Stimulated activated CD4-positive, alpha-beta T cell treated with anti-CD3 and anti-CD28 coated beads, Interleukin-2, amount 100 ng/mL, for 48 hours (primary cell): ENCODE measurements at places on chromosomes 7 and 10.

DNA sequence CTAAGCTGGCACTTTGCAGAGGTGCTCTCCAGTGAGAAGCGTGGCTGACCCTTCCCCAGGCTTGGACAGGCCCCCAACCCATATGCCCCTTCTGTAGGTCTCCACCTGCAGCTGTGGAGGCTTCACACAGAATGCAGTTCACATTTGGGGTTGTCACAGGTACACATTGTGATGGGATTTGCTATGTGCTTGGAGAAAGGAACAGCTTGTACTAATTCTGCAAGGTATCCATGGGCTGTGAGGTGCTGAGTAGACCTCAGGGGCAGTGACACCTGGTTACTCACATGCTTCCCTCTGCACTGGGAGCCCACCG, 188.9 kb downstream of the CXCL12 start:
- DNase-seq: no peak

DNA sequence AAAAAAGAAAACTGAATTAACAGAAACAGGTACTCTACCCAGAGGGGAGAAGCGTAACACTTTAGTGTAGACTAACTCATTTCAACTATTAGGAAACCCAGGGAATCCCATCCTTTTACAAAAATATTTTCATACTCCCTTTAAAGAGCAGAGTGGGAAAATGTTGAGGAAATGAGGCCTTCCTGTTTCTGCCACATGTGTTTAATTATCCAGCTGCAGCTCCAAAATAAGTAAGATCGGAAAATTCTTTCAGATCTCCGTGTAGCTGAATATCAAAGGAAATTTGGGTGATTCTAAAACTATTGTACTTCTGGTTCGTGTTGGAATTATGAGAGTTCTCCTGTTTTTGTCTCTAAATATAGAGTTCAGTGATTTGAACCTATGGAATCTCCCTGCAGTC, 58.0 kb upstream of the CAV2 start:
- no peak for DNase-seq

DNA sequence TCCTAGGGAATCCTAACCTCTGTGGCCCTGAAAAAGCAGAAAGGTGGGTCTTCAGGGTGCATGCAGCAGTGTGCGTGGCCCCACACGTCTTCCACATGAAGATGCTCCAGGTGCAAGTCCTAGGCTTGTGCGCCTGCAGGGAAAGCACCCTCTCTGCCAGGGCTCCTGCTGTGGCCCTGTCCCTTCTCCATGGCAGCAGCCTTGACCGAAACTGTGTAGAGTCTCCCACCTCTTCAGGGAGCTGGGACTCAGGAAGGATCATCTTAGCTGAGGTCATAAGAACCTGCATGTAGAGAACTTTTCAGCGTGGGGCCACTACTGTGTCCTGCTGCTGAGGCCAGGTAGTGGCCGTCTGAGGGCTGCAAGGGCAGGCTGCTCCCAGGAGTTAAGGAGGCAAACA, 6.3 kb upstream of the CSGALNACT2 start:
- DNase-seq: no peak

DNA sequence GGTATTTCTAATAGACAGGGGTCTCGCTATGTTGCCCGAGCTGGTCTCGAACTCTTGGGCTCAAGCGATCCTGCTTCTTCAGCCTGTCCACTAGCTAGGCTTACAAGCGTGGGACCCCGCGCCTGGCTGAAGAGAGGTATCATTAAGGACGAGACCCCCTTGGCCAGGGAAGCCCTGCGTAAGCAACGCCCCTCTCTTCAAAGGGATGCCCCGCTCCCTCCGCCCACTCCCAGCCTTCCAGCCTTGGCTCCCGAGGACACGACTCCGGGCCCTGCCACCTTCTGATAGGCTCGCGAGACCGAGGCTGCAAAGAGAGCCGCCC, 220 bp upstream of the ZKSCAN5 start:
- no peak for DNase-seq

- no peak for DNase-seq
These were observed 8.5 kb downstream of the ZDHHC16 start for GRCh38 chr10:97454330-97455036.

GRCh38 chr7:155852426-155853301, 40.4 kb upstream of the SHH start:
- no peak for DNase-seq

GRCh38 chr7:130912082-130912861, 178.3 kb upstream of the KLF14 start:
- DNase-seq: no peak

DNA sequence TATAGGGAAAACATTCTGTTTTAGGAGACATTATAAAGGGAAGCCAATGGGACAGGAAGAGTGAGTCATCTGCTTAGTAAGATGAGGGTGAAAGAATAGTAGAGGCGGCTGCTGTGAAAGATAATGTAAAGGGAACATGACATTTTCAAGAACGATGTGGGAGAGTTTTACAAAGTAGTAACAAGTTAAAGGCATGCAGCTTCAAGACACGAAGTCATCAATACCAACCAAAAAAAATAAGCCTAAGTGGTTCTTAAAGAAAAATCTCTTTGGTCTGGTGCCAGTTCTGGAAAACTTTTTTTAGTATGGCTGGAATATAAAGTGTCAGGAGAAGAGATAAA, 6.1 kb downstream of the GSTO1 start:
- DNase-seq: no peak

- DNase-seq: no peak
These were observed 156.7 kb upstream of the NPVF start for GRCh38 chr7:25384788-25385505.

GRCh38 chr10:555682-556350, 133.7 kb downstream of the DIP2C start:
- no peak for DNase-seq

DNA sequence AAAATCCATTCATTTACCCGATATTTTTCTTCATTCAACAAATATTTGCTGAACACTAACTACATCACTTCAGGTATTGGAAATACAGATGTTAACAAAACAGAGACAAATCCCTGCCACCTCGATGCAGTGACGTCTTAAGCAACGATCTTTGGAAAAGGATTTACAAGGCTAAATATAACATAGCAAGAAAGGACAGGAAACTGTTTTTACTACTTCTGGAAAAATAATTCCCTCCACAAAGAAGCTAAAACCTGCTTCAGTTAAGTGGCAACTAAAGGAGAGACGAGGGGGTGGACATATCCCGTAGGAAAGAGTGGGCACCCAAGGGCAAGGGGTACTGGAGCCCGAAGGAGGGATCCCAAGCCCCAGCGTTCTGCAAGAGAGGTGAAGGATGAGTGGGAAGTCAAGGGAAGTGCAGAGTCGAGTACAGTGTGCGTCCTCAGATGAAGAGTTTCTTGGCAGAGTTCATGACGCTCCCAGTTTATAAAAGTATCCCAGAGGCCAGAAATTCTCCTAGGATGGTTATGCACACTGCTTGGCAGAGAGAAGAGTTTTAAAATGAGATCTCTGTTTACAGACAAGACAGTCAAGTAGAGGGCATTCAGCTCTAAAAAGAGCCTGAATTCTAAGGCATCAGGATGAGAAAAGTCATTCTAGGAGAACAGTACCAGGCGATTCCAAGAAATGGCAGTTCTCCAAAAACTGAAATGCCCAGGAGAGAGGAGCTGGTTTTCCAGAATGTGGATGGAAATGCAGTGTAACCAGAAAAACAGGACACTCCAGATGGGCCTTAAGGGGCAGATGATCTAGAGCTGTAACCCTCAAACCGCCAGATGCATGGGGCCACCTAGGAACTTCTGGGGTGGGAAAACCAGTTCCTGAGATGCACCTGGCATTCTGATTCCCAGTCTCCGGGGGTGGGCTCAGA, 97.3 kb downstream of the GRB10 start:
- DNase-seq: no peak

- DNase-seq: no peak
These were observed 236.1 kb upstream of the GLI3 start for GRCh38 chr7:42473099-42473498.

- DNase-seq: no peak
These were observed 100.6 kb upstream of the PDE1C start for GRCh38 chr7:32170838-32171237.

DNA sequence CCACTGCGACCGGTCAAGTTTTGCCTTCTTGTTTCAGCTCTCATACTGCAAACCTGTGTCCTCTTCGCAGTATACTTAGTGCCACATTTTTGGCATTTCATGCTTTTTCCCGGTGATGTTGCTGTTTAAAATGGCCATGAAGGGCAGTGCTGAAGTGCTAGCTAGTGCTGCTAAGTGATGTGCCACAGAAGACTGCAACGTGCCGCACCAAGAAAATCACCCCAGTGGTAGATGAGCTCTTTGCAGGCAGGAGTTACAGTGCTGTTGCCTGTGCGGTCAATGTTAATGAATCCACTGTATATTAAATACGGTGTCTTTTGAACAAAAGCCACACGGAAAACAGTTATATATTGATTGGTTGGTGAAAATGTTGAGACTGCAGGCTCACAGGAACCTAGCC, 120.3 kb downstream of the ANLN start:
- DNase-seq: no peak

GRCh38 chr10:106652279-106652678, 512.2 kb downstream of the SORCS1 start:
- no peak for DNase-seq

- no peak for DNase-seq
These were observed 6.9 kb downstream of the CPA4 start for GRCh38 chr7:130299866-130300265.

- no peak for DNase-seq
These were observed 138.4 kb upstream of the NFE2L3 start for GRCh38 chr7:26013551-26014083.

DNA sequence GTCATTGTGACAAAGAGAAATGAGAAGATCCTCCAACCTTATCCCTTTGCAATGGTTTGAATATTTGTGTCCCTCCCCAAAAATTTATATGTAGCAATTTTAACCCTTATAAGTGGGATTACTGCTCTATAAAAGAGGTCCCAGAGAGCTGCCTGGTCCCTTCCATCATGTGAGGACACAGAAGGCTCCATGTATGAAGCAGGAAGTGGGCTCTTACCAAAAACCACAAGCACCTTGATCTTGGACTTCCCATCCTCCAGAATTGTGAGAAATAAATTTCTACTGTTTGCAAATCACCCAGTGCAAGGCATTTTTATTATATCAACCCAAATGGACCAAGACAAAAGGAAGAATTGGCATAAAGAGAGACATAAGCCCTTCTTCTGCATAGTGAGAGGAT, 95.7 kb downstream of the KCNMA1 start:
- DNase-seq: no peak

DNA sequence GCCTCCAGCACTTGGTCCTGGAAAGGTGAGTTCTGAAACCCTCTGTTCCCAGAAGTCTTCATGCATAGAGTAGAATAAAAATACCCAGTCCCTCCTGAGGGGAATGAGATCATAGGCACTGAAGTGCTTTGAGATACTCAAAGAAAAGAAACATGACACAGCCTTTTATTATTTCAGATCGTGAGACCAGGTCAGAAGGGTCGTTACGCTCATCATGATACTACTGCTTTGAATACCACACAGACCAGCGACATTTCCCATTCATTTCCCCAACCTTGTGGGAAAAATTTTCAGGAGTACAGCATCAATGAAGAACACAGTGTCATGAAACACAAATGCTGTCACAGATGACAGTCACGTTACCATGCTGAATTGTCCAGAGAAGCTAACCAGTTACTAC, 15.0 kb downstream of the CLRN3 start:
- no peak for DNase-seq

GRCh38 chr7:127803626-127804025, 151.6 kb downstream of the SND1 start:
- DNase-seq: no peak

- no peak for DNase-seq
These were observed 60.6 kb upstream of the DNAAF5 start for GRCh38 chr7:665736-666453.

DNA sequence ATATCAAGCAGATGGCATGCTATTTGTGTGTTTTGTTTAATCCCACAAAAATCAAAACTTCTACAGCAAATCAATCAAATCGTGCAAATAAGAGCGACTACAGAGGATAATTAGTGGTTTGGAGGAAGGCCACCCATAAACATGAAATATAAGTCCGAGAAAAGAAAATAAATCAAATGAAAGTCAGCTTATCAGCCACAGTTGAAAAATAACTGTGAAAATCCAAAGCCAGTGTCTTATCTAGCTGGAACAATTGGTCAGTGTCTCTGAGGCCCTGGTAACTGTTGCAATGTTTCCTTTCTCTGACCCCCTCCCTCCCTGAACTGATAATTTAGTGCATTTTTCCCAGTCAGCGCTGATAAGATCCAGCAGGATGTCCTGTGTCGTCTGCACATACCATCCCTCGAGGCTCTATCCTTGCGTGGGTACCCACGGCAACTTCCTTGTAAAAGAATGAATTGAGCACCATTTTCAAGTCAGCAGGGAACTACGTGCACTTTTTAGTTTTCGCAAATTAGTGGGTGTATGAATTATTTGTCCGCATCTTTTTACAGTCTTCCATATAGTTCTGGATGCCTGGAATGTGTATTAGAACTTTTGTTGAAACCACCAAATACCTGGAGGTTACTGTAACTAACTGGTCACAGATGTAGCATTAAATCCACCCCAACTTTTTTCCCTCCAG, 10.8 kb upstream of the JCAD start:
- no peak for DNase-seq

GRCh38 chr7:47497367-47498096, 84.4 kb downstream of the TNS3 start:
- DNase-seq: no peak

GRCh38 chr7:138608275-138608674, 92.9 kb downstream of the SVOPL start:
- DNase-seq: peak; percentile 15

GRCh38 chr7:158263110-158263963, 324.3 kb downstream of the PTPRN2 start:
- no peak for DNase-seq

DNA sequence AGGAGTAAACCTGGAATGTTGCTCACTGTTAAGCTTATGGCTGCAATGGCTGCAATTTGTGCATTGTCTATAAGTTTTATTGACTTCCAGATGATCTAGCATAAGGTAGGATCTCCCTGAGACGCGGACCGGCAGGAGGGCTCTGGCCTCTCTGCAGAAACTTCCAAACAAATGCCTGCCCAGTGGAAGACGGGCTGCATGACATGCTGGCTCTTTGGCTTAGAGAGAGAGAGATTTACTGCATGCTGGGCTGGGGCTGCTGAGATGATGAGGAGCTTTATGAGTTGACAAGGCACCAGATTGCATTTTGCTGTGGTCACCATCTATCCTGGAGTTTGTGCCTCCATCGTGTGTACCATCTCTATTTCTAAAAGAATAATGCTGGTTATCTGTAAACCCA, 193.2 kb downstream of the GALNT17 start:
- DNase-seq: no peak

DNA sequence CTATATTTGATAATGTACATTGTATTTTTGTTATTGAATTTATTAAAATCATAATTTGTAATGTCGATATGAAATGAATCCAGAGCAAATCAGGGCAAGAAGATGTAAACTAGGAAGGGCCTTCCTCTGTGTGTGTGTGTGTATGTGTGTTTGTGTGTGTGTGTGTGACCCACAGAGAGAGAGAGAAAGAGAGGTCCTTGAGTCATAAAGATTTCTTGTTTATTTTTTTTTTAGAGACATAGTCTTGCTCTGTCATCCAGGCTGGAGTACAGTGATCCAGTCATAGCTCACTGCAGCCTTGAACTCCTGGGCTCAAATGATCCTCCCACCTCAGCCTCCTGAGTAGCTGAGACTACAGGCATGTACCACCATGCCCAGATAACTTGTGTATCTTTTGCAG, 50.7 kb downstream of the INPP5F start:
- DNase-seq: no peak

- DNase-seq: no peak
These were observed 31.3 kb downstream of the CH25H start for GRCh38 chr10:89175816-89176215.

GRCh38 chr10:70337201-70337651, 45.2 kb downstream of the LRRC20 start:
- no peak for DNase-seq

GRCh38 chr7:43914795-43915194, 8.4 kb upstream of the URGCP start:
- no peak for DNase-seq

GRCh38 chr10:128206676-128207075, 80.5 kb upstream of the MKI67 start:
- DNase-seq: no peak
